DND-41 (cell line): ENCODE measurements at places on chromosomes 6 and 20.

GRCh38 chr6:43054206-43054943 is 724 bp upstream of the CUL7 start:
- no peak for DNase-seq

DNA sequence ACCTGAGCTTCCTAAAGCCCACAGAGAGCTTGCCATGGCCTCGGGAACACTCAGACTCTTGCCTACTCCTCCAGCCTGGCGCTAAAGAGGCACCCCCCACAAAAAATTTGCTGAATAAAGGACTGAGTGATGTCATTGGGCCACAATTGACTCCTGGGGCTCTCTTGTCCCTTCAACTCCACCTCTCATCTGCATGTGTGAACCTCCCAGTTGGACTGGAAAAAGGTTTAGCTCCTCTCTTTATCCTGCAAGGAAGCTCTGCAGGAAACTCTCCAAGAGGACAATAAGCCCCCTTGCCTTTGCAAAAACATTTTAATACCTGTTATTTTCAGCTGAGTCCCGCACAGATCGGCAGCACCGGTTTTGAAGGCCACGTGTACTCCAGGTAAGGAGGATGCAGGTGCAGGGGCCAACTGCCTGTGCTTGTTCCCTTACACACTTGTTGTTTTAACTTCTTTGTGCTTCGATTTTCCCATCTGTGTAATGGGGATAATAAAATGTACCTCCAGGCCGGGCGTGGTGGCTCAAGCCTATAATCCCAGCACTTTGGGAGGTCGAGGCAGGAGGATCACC is 107.3 kb downstream of the TFAP2C start:
- no peak for DNase-seq

- DNase-seq = no peak
Measured at GRCh38 chr6:47455533-47456209, 21.9 kb upstream of the CD2AP start.

- no peak for DNase-seq
Measured at GRCh38 chr6:164021589-164022250, 607.2 kb downstream of the QKI start.

DNA sequence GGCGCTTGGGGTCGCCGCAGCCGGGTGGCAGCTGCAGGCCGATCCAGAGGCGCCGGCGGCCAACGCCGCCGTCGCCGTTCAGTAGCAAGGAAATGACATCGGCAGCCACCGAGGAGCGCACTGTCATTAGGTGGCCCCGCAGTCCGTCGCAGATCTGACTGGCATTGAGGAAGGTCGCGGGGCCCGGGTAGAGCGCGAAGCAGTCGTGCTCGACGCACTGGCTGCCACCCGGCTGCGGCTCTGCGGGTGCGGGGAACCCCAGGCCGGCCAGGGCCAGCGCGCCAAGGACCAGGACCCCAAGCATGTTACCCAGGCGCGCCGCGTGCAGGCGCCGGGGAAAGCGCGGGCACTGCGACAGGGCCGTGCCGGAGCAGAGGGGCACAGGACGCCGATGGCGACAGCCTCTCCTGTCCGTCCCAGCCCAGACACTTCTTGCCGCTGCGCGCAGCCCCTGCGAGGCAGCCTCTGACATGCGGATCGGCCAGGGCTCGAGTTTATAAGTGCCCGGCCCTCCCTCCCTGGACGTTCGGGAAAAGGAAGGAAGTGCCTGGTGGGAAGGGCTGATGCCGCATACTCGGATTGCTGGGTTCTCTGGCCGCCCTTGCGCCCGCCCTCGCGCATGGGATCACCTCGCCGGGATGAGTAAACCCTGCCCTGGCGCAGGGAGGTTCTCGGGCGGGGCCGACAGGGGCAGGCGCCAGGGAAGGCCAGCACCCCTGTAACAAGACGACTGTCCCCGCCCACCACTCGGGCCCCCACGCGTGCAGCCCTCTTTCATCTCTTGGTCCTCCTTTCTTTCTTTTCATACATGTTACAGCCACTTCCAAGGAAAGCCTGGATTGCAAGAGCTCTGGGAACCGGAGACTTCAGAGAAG is at the start of gene THBD:
Gene THBD, minus strand, starts transcription at position 472 of the 875 bp plus-strand sequence. Its CDS starts 168 bp downstream, at position 304.
- no peak for DNase-seq

GRCh38 chr6:157107915-157108651 is 215.2 kb downstream of the TMEM242 start:
- DNase-seq = no peak

DNA sequence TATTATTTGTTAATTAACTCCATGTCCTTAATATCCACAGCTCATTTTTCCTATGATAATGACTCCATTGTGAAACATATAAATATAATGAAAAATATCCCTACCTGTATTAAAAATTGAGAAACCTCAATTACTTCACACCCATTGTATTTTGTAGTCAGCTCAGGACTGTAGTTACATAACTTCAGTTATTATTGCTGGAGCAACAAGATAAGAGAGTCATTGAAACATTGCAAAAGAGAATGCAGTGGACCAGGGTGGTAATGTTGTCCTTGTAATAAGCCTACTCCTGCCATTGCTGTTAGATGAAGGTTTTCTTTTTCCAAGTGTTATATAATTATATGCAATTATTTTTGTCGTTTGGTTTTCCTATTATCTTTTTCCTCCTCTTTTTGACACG is 184.4 kb downstream of the PRL start:
- no peak for DNase-seq

DNA sequence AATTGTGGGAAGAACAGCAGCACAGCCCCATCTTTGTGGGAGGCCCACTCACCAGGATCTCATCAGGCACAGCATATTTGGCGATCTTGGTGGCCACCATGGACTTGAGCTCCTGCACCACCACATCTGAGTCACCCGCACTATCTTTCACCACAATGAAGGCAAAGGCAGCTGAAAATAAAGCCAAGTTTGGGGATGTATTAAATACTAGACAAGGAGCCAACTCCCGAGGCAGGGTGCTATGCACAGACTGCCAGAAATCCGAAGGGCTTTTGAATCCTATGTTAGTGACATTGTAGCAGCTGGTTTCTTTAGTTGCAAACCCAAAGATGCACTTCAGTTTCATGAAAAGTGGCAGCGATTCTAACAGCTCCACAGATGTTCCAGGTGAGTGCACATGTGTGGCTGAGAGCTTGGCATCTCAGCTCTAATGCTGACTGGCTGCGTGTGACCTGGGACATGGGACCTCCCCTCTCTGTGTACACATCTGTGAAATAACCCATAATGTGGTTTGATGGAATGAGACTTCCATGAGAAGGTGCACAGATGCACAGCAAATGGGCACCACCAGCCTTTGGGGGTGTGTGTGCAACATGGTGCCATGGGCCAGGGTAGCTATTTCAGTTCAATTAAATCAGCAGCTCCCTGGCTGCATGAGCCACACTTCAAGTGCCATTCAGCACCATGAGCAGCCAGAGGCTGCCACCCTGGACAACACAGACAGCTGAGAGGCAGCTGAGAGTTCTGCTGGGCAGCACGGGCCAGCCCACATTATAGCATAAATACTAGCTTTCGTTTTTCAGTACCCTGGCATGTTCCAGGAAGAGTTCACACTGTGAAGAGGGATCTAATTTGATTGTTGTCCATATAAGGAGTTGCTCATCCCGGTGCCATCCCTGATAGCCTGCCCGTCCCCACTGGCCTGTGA is 16.9 kb upstream of the APMAP start:
- DNase-seq = no peak

DNA sequence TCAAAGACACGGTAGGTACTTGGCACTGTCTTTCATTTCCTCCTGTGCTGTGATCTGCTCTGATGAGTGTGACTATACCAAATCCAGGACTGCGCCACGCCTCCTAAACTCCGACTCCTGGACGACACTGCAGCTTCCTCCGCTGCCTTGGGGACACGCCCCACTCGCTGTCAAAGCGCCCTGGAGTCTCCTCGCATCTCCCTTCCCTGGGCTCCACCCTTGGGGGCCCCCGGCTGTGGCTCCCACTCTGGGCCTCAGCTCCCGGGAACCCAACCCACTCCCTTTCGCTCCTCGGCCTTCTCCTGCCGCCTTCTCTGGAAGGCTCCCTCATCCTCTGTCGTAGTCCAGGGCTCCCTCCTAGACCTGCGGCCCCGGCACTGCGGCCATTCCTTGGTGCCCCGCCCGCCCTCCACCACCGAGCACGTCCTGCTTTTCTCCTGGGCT is 61.2 kb downstream of the RSPH3 start:
- no peak for DNase-seq

- DNase-seq = peak; percentile 13
Measured at GRCh38 chr20:35171753-35172433, at the start of gene PROCR. Gene PROCR (plus strand): TSS chr20:35172072. CDS start chr20:35172155, 83 bp downstream.

GRCh38 chr20:58148891-58149290 is 79.6 kb downstream of the ANKRD60 start:
- DNase-seq = no peak

DNA sequence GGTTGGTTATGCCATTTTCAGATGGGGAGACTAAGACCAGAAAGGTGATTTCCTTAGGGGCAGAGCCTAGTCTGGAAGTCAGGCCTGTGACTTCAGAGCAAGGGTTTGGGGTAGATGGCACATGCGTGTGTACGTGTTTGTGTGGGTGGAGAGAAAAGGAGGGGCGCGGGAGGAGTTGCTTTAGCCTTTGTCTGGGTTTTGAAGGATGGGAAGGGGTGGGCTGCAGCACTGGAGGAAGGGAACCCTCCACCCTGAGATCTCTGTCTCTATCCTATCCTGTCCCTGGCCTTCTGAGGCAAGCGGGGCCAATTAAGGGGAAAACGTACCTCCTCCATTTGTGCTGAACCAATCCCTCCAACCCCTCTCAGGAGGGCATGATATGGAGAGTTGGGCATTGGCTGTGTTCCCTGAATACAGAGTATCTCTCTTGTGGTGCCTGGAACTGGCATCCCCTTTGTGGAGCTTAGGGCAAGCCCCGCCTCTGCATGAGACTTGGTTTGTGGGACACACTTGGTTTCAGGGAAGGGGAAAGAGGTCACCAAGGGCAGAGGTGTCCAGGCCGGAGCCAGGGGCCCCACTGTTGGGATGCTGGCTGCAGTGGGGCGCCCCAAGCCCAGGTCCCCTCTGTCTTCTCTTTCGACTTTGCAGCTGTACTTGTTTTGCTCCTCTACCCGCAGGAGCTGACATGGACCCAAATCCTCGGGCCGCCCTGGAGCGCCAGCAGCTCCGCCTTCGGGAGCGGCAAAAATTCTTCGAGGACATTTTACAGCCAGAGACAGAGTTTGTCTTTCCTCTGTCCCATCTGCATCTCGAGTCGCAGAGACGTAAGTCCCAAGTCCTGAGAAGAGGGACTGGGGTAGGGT is at the start of gene DBNDD2:
Gene DBNDD2, plus strand, starts transcription at position 507 of the 863 bp plus-strand sequence. Its CDS starts 179 bp downstream, at position 686.
- DNase-seq = no peak

- DNase-seq = no peak
Measured at GRCh38 chr20:21387528-21387927, 9.8 kb downstream of the NKX2-4 start.

DNA sequence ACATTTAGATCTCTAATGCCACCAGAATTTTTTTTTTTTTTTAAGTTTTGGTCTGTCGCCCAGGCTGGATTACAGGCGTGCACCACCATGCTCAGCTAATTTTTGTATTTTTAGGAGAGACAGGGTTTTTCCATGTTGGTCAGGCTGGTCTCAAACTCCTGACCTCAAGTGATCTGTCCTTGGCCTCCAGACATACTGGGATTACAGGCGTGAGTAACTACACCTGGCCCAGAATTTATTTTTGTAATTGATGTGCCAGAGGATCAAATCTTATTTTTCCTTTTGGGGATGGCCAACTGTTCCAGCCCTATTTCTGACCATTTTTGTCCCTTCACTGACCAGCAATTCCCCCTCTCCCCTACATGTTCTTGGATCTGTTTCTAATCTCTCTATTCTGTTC is 18.0 kb upstream of the MYMX start:
- DNase-seq = no peak

- peak; percentile 24 for DNase-seq
Measured at GRCh38 chr6:166955121-166955864, 1.1 kb downstream of the RNASET2 start.

GRCh38 chr6:85424981-85425380 is 24.9 kb upstream of the NT5E start:
- no peak for DNase-seq

DNA sequence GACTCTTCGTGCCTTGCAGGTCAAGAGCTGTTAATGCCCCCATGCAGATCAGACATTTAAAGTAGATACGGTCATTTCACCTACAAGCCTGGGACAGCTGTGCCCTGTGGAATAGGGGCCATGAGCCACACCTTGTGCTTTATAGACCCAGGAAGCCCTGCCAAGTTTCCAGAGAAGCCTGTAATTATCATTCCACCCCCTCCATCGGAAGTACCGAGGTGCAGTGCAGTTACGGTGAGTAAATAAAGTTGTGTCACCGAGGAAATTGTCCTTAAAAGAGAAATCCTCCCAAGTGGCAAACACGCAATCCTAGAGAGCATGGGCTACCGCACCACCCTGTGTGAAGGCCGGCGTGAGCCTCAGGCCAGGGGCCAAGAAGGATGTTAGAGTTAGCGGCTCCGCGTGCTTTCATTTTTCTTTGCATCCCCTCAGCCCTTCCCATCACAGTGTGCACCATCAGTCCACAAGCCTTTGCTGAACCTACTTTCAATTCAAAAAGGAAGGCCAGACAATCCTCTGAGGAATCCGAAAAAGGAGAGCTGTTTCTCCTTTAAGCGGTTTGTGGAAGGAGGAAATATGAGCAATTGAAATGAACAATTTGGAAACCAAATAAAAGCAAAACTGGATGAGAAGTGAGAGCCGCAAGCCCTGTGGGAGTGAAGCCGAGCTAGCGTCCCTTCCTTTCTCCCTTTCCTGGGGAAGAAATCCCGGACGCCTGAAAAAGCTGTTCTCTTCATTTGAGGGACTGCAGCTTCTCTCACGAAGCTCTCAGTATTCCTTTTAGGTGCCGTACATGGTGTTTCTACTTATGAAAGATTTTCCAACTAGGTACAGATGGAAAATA is 183.3 kb upstream of the PDE10A start:
- no peak for DNase-seq
